ENCODE measurements at places on chromosomes 3 and 15.

DNA sequence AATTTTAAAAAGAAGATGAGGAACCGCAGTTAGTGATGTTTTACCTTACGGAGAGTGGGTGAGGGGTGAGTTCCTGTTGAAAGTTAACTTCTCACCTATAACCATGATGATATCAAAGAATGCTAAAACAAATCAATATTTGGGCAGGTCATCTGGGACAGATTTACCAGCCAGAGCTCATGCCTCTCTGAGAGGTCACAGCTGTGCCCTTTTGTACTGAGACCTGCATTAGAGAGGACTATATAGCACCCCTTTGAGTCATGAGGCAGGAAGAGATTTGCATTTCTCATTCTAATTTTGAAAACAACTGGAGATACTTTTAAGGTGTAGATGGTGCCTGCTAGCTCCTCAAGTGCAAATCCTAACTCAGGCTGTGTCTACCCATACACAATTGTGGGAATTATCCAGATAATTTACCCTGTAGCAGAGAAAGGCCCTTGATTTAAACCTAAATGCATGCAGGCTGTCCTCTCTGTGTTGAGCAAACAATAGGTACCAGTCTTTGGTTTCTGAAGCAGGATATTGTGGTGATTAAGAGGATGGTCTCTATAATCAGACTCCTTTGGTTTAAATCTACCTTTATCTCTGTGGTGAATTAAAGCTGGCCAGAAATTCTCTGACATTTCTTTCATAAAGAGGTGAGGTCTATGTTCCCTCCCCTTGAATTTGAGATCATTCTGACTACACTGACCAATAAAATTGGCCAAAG lies 5.8 kb upstream of the TM4SF4 start:
- no peak for DNase-seq

DNA sequence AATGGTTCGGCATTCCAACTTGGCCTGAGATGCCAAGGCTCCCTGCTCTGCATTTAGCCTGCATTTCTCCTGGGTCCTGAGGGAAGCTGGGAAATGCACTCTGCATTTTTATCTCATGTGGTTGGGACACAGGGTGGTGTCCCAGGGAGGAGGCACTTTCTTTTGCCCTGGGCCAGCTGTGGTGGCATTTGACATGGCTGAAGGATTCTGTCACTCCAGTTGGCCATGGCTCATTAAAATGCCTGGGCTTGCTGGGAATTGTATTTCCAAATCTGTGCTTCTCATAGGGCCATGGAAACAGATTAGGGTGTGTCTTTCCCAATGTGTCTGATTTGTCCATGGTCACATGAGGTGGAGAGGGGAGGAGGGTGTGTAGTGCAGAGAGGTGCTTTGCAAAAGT lies 128.3 kb upstream of the RGMA start:
- DNase-seq: no peak

DNA sequence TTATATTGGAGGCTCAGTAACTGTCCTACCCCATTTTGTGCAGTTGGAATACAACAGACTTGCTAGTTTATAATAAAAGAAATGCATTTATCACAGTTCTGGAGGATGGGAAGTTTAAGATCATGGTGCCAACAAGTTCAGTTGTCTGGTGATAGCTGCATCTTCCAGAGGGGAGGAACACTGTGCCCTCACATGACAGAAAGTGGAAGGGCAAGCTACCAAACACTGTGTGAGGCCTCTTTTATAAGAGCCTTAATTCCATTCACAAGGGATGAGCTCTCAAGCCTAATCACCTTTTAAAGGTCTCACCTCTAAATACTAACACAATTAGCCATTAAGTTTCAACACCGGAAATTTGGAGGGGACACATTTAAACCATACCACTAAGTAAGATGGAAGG lies 1073.9 kb downstream of the PLOD2 start:
- DNase-seq: no peak

DNA sequence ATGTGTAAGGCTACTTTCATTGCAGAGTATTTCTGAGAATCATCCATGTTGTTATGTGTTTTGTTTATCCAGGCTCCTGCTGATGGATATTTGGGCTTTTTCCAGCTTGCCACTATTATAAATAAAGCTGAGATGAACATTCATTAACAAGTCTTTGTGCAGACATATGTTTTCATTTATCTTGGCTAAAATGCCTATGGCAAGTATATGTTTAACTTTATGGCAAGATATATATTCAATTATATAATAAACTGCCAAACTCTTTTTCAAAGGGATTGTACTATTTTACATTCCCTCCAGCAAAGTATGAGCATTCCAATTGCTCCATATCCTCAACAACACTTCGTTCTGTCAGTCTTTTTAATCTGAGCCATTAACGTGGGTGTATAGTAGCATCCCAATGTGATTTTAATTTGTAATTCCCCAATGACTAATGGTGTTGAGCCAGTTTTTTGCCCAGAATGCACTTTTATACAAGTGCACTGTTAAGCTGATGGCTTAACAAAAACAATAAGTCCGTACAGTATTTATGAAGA lies 452.4 kb downstream of the SHQ1 start:
- no peak for DNase-seq

- no peak for DNase-seq
Measured at GRCh38 chr3:183033746-183034145, 53.4 kb upstream of the DCUN1D1 start.

- no peak for DNase-seq
Measured at GRCh38 chr3:20442846-20443245, 256.8 kb upstream of the SGO1 start.

DNA sequence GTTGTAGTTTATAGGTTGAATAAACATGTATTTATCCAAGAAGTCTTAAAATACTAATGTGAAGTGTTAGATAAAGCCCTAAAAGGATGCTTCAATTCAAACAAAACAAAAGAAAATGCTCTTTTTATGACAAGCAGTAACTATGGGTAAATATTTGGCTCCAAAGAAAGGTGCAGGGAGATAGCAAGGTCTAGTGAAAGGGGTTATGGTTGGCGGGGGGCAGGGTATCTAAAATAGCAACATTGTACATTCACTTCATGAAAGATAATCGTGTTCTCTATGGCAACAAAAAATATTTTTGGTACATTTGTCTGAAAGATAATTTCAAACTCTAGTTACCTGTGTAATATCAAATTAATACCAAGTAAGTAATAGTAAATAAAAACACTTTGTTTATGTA lies 149.5 kb downstream of the FGF12 start:
- no peak for DNase-seq

DNA sequence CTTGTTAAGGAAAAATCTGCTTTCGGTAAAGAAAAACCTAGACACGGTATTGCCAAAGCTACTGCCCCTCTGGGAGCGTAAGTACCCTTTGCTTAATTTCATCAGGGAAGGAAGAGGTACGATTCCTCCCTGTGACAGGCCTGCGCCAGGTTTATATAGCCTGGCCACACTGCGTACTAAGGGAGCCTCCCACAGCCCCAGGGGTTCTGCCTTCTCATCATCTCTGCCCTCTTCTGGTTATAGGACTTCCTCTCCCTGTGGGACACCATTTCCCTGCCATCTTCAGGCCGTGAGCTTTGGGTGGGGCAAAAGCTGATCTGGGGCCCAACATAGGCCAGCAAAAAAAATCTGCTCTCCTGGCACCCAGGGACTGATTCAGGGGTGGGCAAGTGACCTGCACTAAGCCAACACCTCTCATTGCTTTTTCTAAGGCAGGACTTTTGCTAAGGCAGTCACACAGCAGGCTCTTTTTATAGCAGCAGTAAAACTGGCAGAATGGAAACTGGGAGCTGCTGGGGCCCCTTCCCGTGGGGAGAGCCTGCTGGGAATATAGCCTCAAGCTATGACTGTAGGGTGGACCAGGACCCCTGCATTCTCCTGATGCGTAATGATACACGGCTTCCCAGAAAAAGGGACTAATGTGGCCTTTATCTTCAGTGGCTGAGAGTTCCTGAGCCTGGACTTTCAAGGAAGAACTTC lies 76.2 kb downstream of the PRICKLE2 start:
- no peak for DNase-seq

DNA sequence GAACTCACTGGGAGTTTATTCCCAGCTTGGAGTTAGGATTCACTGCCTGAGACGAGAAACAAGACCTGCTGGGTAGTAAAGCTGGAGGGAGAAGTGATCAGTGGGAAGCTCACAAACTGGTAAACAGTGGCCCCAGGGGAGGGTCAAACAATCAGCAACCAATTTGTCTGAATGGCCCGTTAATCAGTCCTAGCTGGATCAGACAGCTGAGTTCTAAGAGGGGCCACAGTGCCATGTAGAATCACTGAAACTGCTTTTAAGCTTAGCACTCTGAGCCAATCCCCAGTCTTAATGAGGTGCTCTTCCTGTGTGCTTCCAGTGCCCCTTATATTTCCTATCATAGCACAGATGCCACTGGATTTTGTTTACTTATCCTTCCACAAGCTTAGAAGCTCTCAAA lies 591.7 kb downstream of the RSL24D1 start:
- no peak for DNase-seq

DNA sequence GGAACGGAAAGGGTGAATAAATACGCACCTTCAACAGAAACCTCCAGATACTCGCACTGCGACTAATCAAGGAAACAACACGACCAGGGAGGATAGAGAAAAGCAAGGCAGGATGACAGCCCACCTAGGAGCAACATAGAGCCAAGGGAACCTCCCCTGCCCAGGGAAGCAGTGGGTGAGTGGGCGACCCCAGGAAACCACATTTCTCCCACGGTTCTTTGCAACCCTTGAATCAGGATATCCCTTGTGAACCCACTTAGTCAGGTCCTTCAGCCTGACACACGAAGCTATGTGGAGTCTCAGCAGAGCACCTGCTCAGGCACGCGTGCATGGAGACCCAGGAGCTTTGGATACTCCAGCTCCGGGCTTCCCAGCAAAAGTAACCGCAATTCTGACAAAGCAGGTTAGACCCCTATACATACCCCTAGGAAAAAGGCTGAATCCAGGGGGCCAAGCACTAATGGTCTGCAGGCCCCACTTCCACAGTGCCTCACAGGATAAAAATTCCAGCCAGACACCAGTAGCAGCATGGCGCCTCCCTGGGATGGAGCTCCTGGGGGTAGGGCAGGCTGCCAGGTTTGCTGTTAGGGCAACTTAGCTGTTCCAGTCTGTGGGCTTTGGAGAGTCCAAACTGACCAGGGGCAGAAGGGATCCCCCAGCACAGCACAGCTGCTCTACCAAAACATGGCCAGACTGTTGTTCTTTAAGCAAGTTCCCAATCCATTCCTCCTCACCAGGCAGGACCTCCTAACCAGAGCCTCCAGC lies 38.4 kb upstream of the PXYLP1 start:
- no peak for DNase-seq

DNA sequence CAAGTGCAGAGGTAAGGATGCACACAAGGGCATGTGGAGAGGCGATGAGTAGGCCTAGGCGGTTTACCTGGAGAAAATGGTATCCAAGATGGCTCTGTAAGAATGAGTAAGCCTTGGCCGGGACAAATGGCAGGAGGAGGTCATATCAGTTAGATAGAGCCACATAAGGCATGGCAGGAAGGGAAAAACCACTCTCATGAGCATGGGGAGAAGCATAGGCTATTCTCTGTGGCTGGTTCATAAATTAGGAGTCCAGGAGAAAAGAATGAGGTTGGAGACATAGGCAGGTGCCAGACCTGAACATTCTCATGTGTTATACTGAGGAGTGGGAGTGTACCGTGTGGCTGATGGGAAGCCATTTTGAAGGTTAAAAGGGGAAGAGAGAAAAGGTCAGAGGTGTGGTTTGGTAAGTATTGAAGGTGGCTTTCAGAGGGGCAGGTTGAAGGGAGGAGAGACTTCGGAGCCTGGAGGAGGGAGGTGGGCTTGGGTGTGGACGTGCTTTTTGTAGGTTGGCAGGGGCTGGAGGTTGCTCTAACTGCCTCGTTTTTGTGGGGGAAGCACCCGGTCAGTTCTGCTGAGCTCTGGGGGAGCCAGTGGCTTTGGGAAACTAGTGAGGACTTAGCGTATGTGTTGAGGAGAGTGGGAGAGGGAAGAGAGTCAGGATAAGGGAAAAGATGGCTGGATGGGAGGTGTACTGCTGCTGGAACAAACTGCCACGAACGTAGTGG lies 4.6 kb upstream of the FAM43A start:
- DNase-seq: no peak

- no peak for DNase-seq
Measured at GRCh38 chr3:113297287-113297686, 85.9 kb downstream of the BOC start.

- no peak for DNase-seq
Measured at GRCh38 chr3:160001148-160001760, 12.6 kb downstream of the IL12A start.

DNA sequence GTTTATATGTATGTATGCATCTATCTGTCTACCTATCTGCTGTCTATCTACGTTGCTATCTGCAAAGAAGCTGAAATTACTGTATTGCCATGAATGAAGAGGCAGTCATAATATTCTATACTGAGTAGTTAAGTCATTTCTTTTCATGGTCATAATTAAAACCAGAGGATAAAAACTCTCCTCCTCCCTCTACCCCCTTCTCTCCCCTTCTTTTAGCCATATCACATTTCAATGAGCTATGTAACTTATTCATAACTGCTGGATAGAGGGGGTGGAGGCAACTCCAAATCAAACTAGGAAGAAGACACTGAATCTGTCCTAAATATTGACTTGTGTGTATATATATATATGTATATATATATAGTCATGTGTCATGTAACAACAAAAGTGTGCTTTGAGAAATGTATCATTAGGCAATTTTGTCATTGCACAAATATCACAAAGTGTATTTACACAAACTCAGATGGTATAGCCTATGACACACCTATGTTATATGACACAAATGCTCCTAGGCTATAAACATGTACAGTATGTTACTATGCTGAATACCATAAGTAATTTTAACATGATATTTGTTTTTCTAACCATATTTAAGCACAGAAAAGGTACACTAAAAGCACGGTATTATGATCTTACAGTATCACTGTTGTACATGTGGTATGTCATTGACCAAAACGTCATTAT lies 229.7 kb upstream of the KCNMB2 start:
- no peak for DNase-seq

DNA sequence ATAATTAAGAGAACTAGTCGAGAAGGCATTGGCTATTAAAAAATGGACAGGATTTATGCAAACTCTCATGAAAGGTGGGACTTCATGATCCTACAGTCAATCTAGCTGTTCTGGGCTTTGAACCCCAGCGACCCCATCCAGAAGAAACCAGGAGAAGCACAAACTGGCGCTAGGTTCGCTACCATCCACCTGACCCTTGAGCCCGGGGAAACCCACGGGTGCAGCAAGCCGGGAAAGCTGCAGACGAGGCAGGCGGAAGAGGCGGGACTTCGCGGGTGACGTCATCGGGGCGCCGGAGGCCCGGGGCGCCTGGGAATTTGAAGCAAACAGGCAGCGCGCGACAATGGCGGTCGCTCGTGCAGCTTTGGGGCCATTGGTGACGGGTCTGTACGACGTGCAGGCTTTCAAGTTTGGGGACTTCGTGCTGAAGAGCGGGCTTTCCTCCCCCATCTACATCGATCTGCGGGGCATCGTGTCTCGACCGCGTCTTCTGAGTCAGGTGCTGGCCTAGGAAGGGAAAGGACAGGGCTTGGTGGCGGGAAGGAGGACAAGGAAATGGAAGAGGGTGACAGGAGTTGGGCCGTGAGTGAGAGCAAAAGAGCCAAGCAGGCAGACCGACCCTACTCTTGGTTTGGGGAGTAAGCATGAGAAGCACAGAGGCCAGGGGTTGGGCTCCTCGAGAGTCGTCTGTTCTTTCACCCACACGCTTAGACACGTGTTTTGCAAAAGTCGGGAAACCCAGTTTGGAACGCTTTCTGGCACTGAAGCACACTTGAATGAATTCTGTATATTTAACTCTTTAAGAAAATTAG lies at the start of gene UMPS:
TSS of gene UMPS (plus strand) at position 324 of the 812 bp plus-strand sequence. CDS start at position 344, 20 bp downstream.
- peak; percentile 16 for DNase-seq

- no peak for DNase-seq
Measured at GRCh38 chr3:123909785-123910184, 25.7 kb upstream of the MYLK start.

GRCh38 chr15:79529157-79529785 lies 97.1 kb downstream of the MINAR1 start:
- DNase-seq: no peak

- no peak for DNase-seq
Measured at GRCh38 chr3:14439501-14440167, 37.2 kb downstream of the SLC6A6 start.
